Effector memory CD4-positive, alpha-beta T cell (primary cell): ENCODE measurements at places on chromosomes 1 and 21.

- no peak overlapping the region for H3K4me3 ChIP-seq
- H3K27me3 ChIP-seq: no peaks in the 10 kb centered on the region
- H3K4me1 ChIP-seq: no peaks in the 10 kb centered on the region
- DNase-seq: no peak
Observed at GRCh38 chr1:7117399-7118281, 332.4 kb downstream of the CAMTA1 start.

DNA sequence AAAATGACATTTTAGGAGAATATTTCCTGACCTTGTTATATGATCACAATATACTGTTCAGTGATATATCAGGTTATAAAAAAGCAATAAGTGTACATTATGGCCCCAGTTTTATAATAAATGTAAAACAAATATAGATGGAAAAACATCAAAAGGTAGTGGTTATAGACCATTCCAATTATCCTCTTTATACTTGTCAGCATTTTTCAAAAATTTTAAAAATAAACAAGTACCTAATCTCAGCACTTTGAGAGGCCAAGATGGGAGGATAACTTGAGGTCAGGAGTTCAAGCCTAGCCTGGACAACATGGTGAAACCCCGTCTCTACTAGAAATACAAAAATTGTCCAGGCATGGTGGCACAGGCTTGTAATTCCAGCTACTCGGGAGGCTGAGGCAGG, 69.6 kb upstream of the B3GALNT2 start:
- H3K27me3 ChIP-seq: no peaks in the 10 kb centered on the region
- H3K36me3 ChIP-seq: no peaks in the 10 kb centered on the region
- no peak for DNase-seq
- no peak overlapping the region for H3K4me3 ChIP-seq

DNA sequence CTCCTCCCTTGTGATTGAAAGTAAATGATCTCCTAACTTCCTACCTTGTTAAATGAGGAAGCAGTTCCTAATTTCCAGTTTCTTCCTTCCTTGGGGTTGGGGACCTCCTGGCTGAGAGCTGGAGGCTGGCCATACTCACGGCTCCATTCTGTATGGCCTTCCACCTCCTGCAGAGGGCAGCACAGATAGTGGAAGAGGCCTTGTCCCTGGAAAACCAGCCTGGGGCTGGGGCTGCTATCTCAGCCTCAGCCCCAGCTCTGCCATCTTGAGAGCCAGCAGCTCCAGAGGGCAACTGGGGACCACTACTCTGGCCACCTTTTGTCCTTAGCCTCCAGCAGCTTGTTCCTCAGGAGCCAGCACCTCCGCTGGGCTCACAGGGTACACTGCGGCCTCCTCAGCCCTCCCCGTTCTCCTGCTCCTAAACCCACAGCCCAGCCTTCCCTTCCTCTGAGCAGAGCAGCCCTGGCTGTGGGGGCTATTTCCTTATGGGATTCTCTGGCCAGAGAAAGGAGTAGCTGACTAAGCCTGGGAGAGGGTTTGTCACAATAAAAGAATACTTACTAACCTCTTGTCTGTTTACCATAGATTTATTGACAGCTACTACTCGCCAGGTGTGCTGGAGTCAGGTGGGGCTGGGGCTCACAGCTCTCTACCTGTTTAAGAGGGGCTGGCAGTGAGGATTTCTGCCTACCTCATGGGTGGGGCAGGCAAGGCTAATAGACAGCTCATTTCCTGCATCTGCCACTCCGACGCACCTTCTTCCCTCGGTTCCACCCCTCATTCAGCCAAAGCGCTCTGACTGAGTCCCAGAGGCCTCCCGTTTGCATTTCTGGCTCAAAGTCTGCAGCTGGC, 6.3 kb downstream of the TMEM234 start:
- H3K36me3 ChIP-seq: peaks cover 12% of the 10 kb centered on the region
- DNase-seq: peak; percentile 21
- H3K4me3 ChIP-seq: no peak overlapping the region
- peak overlapping the region; percentile 6 for H3K27ac ChIP-seq
- peaks cover 13% of the 10 kb centered on the region for H3K4me1 ChIP-seq

DNA sequence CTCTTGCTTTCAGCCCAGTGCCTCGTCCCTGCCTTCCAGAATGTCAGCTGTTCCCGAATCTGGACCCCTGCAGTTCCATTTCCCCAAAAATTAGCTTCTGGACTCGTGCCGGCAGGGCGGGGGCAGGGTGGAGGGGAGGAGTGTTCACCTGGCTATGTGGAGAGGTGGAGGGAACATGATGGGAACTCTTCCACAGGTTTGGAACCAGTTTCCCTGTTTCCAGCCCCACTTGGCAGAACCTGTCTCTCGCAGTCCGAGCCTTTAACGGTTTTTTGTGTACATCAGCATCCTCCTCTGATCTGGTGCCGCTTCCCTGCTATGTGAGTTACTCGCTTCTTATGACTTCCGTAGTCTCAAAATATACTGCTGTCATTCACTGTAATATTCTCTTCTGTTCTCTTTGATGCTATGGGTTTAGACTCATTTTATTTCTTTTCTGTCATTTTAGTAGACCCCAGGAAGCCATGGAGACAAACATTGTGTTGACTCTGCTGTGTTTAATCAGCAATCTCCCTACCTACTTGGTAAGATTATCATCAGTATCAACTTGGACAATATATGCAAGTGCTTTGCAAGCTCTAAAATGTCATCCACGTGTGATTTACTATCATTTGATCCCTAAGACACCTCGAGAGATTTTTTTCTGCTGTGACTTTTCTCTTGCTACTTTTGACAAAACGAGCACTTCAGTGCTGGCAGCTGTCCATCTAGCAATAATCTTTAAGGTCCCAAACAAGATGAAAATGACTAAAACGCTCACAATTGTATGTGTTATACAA, 33.3 kb upstream of the HNRNPU start:
- no peaks in the 10 kb centered on the region for H3K27me3 ChIP-seq
- no peak for DNase-seq
- no peak overlapping the region for H3K27ac ChIP-seq
- no peaks in the 10 kb centered on the region for H3K4me1 ChIP-seq

DNA sequence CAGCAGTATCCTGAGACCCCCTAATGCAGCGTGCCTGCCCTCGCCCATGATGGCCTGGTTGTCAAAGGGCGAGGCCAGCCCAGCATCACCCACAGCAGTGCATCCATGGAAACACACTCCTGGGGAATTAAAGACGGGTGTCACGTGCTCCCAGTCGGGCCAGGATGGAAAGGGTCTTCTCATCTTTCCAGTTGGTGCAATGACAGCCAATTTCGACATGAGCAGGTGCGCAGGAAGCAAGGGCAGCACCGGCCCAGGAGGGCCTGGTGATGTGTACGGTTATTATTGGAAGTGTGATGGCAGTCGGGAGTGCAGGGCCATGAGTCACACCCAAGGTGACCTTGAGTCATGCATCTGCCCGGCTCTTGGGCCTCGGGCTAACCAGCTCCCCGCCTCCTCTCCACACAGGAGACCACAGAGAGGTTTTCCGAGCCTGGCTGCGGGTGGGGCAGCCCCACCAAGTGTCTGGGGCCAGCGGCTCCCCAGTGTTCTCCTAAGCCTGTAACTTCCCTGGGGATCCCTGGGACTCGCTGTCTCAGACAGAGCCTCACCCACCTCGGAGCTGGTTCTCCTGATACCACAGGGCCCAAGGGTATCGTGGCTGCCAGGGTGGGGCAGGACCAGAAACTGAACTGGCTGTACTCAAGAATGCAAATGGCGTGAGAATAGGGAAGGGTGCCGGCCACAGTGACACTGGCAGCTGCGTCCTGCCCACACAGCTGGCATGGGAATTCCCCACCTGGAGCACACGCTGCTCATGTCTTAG, 119.8 kb downstream of the SIK1 start:
- no peaks in the 10 kb centered on the region for H3K36me3 ChIP-seq
- no peaks in the 10 kb centered on the region for H3K4me1 ChIP-seq
- no peaks in the 10 kb centered on the region for H3K27me3 ChIP-seq
- H3K27ac ChIP-seq: no peak overlapping the region
- no peak for DNase-seq

DNA sequence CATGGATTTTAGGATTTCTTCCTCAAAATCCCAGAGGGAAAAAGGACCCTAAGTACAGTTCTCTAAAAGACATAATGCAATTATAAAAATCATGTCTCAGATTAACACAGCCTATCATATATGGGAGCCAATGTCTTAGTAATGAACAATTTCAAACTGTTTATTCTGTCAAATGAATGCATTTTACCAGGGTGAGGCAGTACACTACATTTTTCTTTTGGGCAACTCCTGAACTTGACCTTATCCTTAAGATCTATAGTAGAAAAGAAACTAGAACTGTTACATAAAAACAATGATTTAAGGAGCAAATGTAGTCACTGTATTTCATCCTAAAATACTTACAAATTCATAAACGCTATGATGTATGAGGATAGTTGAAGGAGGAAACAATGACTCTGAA, 226.3 kb upstream of the B3GALT2 start:
- DNase-seq: no peak
- no peak overlapping the region for H3K4me3 ChIP-seq
- H3K27ac ChIP-seq: peak overlapping the region; percentile 9
- peaks cover 3% of the 10 kb centered on the region for H3K4me1 ChIP-seq

DNA sequence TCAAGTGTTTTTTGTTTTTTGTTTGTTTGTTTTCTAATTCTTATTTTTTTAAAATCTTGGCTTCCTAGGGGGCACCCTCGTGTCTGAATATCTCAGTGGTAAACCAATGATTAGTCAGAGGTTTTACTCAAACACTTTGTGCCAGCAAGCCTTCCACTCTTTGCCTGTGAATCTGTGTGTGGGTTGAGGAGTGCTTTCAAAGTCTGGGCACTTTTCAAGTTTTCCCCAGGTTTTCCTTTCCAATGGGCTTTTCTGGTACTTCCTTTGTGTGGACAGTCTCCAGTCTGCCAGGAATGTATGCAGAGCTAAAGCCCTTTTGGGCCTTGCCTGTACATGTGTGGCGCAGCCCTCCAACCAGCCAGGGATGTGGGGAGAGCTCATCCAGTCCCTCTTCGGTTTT, 9.7 kb upstream of the PPIE start:
- no peaks in the 10 kb centered on the region for H3K36me3 ChIP-seq
- DNase-seq: no peak
- peaks cover 13% of the 10 kb centered on the region for H3K27me3 ChIP-seq

- H3K4me3 ChIP-seq: no peak overlapping the region
- H3K27ac ChIP-seq: no peak overlapping the region
- DNase-seq: no peak
- no peaks in the 10 kb centered on the region for H3K27me3 ChIP-seq
- H3K4me1 ChIP-seq: no peaks in the 10 kb centered on the region
Observed at GRCh38 chr1:14696761-14697160, 98.3 kb downstream of the KAZN start.

DNA sequence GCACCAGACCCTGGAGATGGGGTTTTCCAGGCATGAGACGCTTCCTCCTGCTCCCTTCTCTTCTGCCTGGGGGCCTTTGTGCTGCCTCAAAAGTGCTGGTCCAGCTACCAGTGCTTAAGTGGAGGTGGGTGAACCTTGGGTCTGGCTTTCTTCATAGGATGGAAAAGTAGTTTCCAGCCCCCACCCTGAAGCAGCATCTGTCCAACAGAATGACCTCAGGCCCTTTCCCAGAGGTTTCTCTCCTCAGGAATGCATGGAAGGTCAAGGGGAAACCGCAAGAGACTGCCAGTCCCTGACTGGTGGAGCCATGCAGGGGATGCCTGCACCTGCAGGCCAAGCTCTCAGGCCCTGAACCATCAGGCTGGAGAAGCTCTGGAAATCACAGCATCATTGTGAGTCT, 63.8 kb downstream of the HMGB4 start:
- no peaks in the 10 kb centered on the region for H3K4me1 ChIP-seq
- no peak for DNase-seq
- no peak overlapping the region for H3K27ac ChIP-seq
- no peak overlapping the region for H3K4me3 ChIP-seq
- no peaks in the 10 kb centered on the region for H3K27me3 ChIP-seq

- no peaks in the 10 kb centered on the region for H3K36me3 ChIP-seq
- H3K4me1 ChIP-seq: no peaks in the 10 kb centered on the region
- H3K27me3 ChIP-seq: no peaks in the 10 kb centered on the region
- DNase-seq: no peak
Observed at GRCh38 chr1:157097692-157098091, 1.9 kb downstream of the ETV3L start.

GRCh38 chr1:205961405-205961804, 18.1 kb upstream of the SLC26A9 start:
- H3K27me3 ChIP-seq: no peaks in the 10 kb centered on the region
- no peaks in the 10 kb centered on the region for H3K36me3 ChIP-seq
- H3K27ac ChIP-seq: no peak overlapping the region
- DNase-seq: no peak
- no peak overlapping the region for H3K4me3 ChIP-seq

GRCh38 chr1:193065954-193066353, 6.5 kb downstream of the RO60 start:
- H3K36me3 ChIP-seq: no peaks in the 10 kb centered on the region
- no peak overlapping the region for H3K4me3 ChIP-seq
- H3K27ac ChIP-seq: no peak overlapping the region
